ENCODE measurements at places on chromosomes 7 and 10. TPM values are rescaled to one million over a fixed set of nuclear protein-coding genes. Genes with fewer than 3 reads are reported as not detected.

DNA sequence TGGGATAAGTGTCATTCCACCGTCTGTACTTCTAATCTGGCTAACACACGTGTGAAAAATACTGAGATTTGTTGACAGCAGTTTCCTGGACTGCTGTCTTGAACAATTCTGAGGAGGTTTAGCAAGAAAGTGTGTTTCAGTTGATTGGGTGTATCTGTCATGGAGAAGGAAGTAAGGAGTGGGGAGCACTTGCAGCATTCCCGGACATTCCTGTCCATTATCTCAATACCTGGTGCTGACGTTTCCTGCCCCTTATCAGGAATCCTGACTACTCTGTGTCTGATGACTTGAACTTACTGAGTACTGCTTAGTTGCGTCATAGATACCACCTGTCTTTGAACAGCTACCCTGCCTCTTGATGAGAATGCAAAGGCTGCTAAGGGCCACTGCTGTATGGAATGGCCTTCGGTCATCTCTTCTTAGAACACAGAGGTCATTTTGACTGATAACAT is 72.0 kb upstream of the VKORC1L1 start:
- no peak for DNase-seq

DNA sequence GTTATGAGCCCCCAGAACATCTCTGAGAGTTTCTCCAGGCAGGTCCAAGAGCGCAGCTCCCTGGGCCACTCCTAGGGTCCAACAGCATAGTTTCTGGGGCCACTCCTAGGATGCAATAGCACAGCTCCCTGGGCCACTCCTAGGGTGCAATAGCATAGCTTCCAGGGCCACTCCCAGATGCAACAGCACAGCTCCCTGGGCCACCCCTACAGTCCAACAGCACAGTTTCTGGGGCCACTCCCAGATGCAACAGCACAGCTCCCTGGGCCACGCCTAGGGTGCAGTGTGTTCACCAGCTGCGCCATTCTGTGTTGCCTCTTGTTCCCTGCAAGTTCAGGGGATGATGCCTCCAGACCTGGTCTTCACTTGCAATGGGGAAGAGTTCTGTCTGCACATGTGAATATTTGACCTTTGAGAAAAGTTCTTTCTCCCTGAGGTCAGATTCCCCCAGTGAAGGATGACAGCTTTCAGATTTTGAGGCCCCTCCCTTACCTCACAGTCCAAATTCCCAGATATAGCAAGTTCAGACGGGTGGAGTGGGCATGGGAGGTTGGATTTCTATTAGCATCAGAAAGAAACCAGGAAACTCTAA is 43.0 kb upstream of the LEP start:
- no peak for DNase-seq

- DNase-seq = no peak
These were observed 73.7 kb downstream of the TYW1B start for GRCh38 chr7:72754312-72754711.

GRCh38 chr10:101760510-101760909 is 15.4 kb downstream of the FGF8 start:
- DNase-seq = no peak

DNA sequence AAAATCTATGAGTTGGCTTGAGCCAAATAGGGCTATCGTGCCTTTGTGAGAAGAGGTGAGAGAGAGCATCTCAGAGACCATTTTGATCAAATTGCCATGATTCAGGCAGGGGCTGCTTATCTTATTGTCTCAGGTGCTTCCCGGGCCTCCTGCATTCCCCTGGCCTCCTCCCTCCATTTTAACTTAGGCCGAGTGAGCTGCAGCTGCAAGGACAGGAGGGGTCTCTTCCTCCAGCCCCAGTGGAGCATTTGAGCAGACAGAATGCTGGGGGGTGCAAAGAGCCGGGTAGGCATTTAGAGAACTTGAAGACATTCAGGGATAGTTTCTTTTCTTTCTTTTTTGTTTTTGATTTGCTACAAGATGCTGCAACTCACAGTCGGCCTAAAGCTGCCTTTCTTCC is 59.0 kb downstream of the BUB3 start:
- no peak for DNase-seq

DNA sequence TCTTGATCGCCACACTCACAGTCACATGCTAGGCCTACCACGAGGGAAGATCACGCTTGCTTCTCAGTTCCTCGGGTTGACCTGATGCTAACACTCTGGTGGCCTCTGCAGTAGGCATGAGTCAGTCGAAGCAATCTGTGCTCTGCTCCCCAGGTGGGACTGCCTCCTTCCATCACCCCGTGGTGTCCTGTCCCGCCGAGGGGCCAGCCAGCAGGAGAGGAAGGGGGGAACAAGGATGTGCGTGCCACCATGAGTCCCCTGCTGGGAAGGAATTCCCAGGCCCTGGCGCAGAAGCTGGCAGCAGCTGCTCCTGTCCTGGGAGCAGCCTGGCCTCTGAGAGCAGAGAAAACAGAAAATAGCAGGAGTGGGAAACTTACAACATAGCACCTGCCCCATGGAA is 695.0 kb upstream of the NRP1 start:
- no peak for DNase-seq

- no peak for DNase-seq
These were observed 184.4 kb downstream of the PON1 start for GRCh38 chr7:95139922-95140321.

- DNase-seq = no peak
These were observed 2.8 kb upstream of the DENND11 start for GRCh38 chr7:141704741-141705140.

DNA sequence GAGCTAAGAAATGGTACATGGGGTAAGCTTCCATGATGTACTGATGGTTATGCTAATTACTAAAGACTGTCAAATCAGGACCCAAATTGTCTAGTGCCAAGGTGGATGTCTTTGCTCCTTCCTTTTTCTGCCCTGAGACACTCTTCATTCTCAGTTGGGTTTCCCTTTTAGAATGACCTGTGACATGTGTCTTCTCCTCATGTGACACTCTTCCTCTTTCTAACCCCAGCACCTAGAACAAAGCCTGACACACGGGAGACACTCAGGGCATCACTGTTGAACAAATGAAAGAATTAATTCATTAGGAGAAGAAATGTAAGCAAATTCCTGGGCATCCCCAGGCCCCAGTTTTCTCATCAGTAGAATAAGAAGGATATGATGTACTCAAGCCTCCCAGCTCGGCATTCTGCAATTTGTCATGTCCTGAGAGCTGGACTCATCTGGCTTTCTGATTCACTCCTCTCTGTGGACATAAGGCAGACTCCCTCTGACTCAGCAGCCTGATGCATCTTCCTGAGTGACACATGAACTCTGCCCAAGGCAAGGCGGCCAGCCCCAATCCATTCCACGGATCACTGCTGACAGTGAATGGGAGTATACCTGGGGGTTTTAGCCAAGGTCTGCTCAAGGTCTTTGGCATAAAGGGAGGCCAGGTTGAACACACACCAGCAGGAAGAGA is 473.8 kb downstream of the KCNMA1 start:
- DNase-seq = no peak

GRCh38 chr10:86888585-86889381 is 68.6 kb downstream of the MMRN2 start:
- DNase-seq = no peak

DNA sequence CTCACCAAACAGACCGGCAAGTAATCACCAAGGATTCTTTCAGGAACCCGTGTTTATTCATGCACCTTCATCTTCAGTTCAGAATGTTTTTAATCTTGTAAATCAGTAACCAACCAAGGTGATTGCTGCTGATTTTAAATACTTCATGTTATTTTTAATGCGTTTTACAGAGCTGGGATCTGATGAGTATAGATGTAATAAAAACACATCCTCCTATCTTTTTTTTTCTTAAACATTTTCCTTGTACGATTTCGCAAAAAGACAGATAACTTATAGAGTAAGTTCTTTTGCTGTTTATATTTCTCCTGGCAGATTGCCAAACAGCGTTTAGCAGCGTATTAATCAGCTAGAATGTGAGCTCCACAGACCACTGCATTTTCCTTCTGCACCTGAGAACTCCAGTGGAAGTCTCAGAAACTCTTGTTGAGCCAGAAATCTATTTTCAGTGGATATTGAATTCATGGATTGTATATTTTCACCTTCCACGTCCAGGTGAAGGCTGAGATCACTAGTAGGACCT is 397.8 kb upstream of the NRP1 start:
- no peak for DNase-seq

GRCh38 chr7:101108330-101108857 is 18.5 kb upstream of the SERPINE1 start:
- DNase-seq = no peak

- DNase-seq = no peak
These were observed 39.6 kb downstream of the PFKP start for GRCh38 chr10:3106928-3107425.

DNA sequence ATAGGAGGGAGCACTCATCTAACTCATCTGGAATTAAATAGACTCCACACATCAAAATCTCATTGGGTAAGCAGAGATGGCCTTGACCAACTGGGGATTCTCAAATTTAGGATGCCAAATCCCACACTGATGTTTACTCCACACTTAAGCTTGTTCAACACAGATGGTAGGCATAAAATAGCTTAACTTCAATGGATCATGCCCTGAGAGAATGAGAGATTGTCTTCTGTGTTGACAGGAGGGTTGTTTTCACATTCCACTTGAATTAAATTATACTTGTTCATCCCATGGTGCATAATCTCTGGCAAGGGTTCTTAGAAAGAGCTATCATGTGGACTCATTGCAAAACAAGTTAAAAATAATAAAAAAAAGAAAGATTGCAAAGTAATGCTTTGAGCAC is 391.4 kb downstream of the PLXDC2 start:
- no peak for DNase-seq

The LRIT1 gene
- total RNA-seq = not detected

The FAM25A gene
- not detected for total RNA-seq

The NYAP1 gene
- 1.7 TPM for total RNA-seq

The FAM237B gene
- total RNA-seq = not detected

The PDE6C gene
- total RNA-seq = not detected

The ZNF277 gene
- total RNA-seq = 19.5 TPM

The GPR22 gene
- total RNA-seq = not detected

The CFAP70 gene
- 0.99 TPM for total RNA-seq

The HMX2 gene
- not detected for total RNA-seq
